ENCODE measurements at places on chromosomes 12 and 14.

- no peak for DNase-seq
These were observed 397.1 kb downstream of the MDGA2 start for GRCh38 chr14:47278233-47278842.

- DNase-seq, result no peak
These were observed 31.6 kb upstream of the CD69 start for GRCh38 chr12:9792185-9792900.

DNA sequence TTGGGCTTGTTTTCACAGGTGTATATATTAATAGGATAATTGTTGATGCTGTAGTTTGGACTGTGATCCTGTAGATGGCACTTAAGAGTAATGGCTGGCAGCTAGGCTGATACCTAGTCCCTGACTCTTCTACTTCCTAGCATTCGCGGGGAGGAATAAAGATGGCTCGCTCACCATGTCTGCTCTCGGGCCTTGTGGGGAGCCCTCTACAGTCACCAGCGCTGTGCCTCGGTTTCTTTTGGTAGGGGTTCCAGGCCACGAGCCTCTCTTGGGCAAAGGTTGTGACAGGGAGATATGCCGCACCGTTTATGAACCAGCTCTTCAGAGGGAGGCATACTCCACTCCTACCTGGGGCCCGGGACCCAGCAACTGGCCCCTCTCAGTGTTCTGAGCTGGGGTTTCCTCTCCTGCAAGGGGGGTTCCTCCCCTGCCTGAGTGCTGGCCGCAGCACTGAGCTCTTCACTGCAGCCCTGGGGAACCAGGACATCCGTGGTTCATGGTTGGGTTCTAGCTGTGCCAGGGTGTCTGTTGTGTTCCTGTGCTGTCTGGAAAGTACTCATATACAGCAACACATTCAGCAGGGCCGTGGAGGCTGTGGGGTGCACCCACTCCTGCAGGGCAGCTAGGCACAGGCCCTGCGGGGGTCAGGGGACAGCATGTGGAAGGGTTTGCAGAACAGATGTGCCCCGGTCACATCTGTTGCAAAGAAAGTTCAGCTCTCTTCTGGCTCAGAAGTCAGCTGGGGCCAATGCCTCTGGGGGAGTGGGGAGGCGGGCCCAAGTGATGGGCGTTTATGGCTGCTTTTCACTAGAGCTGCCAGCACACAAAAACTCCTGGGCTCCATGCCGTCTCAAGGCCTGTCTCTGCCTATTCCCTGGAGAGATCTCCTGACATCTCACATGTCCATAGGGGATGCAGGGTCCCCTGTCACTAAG is 147.9 kb downstream of the PPFIA2 start:
- no peak for DNase-seq

- no peak for DNase-seq
These were observed 476.3 kb downstream of the LRIG3 start for GRCh38 chr12:58443981-58444371.

DNA sequence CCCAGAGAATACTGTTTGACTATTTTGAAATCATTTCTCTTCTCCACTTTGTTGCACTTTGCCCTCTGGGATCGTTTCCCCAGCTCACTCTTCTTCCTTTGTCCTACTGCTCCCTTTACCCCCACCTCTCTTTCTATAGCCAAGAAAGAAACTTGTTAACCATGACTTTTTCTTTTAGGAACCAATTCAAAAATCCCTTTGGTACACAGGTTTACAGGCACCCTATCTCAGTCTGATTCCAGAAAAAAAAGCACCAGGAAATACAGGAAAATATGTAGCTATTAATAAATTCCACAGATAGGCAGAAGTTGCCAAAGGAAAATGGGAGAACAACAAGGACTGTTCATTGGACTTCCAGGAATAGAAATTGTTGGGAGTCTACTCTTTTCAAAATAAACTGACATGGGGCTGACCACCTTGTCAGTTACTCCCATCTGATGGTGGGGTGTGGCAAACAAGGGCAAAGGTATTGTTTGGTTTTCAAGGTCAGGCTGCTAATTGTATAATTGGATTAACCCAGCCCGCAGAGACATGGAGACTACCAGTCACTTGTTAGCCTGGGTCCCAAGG is 82.4 kb downstream of the CRADD start:
- no peak for DNase-seq

GRCh38 chr14:90979515-90979914 is 80.9 kb downstream of the RPS6KA5 start:
- DNase-seq, result no peak

DNA sequence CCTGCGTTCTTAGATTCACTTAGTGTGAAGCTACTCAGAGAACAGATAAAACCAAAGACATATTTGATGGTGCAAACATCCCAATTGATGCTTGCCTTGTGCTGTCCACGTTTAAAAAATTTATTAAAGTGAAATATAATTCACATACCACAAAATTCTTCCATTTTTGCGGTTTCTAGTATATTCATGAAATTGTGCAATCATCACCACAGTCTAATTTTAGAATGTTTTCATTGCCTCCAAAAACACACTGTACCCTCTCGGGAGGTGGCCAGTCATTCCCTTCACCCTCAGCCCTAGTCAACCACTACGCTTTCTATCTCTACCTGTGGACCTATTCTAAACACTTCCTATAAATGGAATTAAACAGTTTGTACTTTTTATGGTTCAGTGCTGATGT is 1109.2 kb downstream of the FLRT2 start:
- DNase-seq, result no peak

- no peak for DNase-seq
These were observed 5.3 kb upstream of the VSIG10 start for GRCh38 chr12:118109088-118109487.

DNA sequence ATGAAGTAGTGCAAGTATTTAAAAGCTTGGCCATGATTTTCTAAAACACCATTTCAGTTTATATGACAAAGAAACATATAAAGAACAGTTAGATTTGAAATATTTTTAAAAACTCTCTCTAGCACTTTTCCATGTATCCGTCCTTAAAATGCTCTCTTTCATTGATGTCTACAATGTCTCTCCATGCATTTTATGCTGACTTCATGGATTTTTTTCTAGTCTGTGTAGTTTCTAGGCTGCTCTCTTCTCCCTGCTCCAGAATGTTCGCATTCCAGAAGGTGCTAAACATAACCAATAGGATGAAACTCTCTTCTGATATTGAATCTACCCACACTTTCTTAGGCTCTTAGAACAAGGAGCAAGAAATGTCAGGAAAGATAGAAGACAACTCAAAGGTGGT is 124.8 kb downstream of the PLCZ1 start:
- DNase-seq, result no peak

- DNase-seq, result peak; percentile 52
These were observed 2.6 kb downstream of the ITPK1 start for GRCh38 chr14:93112891-93113677.

DNA sequence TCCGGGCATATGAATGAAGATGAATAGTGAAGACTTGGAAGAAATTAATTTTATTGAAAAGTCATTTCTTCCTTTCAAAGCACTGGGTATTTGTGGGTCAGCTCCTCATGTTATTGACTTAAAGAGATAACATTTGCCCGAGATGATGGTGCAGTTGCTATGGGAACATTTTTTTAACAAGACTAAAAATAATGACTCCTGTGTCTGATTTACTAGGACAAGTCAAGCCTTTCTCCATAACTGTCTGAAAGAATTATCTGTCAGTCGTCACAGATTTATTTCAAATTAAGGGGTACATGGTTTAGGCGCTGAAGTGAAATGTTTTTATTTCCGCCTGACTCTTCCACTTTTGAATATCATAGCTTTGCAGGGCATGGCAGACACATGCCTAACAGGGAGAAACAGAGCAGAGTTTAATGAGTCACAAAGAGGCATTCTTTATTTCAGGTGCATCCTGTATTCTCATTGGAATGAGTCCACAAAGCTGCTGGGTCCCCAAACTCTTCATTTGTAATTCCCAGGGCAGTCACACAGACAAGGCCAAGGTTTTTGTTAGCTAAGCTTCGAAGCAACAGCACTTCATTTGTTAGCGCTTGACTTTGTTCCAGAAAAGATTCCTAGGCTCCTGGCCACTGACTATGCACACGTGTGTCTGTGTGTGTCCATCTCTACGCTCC is 4.3 kb upstream of the GPHB5 start:
- DNase-seq, result no peak

DNA sequence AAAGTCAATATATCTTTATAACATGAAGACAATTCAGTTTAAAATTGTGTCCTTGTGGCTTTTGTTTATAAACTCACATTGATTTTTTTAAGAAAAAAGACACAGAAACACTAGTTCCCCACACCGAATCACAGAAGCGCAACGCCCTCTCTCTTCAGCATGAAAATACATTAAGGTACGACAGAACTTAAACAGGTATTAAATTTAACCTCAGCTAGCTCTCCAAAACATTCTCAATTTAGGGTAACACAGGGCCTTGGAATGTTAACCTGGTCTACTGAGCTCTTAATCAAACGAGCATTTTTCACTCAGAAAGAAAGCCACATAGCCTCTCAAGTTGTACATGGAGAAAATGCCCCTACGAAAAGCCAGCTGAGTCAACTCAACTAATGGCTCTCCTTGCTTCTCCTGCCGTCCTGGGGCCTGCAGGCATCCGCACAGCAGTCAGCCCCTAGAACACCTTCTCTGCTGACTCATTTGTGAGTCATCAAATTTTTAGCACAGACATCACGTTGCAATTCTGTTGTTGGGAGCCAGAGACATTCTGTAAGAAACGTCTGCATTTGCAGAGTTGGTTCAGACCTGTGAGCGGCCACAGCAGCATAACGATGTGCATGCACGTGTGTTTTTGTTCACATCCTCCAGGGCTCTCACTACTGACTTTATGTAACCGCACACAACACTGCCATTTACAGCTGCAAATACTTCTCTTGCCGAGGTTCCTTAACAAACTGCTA is 141.6 kb downstream of the ITPR2 start:
- peak; percentile 86 for DNase-seq

DNA sequence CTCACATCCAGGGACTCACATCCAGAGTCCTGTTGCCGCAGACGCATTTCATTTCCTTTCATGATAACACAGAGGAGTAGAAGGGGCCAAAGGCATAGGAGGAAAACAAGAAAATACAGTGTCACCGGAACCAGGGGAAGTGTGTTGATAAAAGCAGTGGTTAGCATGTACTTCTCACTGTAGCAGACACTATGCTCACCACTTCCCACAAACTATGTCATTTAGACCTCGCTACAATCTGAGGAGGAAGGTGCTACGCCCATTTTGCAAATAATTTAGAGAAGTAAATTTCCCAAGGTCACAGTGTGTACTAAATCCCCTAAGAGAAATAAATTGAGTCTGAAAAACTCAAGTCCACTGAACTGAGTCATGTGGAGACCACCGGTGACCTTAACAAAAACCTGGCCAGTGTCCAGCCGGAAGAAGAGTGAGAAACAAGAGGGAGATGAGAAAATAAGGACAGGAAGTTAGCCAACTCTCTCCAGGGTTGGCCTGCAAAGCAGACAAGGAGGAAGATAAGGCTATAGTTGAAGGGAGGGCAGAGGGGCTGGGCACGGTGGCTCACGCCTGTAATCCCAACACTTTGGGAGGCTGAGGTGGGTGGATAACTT is 25.8 kb upstream of the TMCC3 start:
- no peak for DNase-seq

DNA sequence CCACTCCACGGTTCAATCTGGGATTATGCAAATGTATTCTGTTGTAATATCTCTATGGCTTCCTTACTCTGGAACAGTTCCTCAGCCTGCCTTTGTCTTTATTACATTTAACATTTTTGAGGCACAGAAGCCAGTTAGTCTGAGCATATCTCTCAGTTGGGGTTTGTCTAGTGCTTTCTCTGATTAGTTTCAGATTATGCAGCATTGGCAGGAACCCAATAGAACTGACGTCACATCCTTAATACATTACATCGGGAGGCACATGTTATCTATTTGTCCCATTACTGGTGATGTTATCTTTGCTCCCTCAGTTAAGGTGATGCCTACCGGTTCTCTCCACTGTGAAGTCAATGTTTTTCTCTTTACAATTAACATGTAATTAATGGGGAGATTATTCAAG is 62.4 kb downstream of the PPM1A start:
- no peak for DNase-seq

DNA sequence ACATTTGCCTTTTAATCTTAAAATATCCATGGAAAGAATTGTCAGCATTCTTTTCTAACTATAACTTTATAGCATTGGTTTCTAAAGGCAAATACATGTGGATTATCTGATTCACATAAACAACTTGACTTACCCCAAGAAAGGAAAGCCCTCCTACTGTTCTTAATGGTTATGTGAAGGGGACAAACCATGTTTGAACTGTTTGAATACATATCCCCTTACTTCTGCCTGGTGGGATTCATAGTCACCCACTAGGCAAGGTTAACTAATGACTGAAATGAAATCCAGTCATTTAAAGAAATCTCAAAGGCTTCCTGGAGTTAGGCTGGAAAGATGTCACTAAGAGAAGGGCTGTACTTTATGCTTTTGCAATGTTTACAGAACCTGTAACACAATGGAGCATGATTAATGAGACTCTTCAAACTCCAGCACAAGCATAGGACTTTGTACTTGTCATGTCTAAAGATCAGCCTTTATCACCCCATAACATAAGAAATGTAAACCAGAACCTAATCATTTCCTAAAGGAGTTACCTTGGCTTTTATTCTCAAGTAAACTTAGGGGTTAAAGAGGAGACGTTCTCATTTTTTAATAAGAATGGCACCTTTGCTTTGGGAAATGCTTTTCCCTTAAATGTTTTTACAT is 10.2 kb upstream of the FLRT2 start:
- no peak for DNase-seq

DNA sequence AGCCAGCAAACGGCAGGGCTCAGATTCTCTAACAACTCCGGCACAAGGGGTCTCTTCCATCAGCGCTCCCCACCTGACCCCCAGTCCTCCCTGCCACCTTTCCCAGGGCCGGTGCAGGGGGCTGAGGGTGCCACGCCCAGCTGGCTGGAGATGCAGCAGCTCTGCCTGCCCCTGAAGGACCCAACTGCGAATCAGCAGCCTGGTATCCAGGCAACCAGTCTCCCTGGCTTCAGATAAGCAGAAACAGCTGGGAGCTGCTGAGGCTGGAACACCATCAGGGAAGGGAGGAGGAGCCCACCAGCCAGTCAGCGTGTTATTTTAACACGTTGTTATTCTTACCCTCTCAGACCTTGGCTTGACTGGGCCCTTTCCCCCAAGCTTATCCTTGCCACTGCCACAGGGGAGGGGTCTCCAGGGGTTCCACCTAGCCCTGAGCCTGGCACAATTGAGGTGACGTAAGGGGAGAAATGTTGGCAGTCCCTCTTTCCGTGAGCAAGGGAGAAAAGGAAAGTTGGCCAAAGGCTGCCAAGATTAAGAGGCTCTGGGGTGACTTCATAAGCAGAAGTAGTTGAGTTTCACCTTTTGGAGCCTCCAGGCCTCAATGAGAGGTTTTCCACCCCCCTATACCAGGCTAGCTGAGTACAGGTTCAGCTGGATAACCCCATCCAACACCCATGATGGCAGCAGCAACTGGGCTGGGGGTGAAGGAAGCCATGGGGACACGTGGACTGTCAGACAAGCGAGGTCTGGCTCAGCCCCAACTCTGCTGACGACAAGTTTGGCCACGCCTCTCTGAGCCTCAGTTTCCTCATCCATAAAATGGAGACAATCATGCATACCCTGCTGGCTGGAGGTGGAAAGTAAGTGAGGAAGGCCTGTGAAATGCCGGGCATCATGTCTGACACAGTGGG is 91.1 kb downstream of the IRF2BPL start:
- no peak for DNase-seq

Measured in AG04449 (cell line).